Non-pigmented ciliary epithelial cell (primary cell): ENCODE measurements at places on chromosomes 7 and 10.
A peak's percentile ranks its signal among the peaks of the same experiment; 100 is the strongest.

DNA sequence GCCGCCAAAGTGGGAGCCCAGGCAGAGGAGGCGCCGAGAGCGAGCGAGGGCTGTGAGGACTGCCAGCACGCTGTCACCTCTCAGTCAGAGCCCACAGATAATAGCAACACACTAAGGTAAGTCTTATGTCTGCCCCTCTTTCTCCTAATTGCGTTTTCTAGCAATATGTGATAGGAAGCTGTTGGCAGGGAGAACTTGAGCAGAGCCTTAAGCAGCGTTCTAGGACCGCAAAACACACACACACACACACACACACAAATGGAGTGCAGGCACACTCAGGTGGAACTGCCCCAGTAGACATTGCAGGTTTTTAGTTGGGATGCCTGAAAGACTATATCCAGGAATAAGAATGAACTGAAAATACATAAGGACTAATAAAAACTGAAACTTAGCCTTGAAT lies 1188.5 kb downstream of the NXPH1 start:
- DNase-seq: no peak

GRCh38 chr10:27744802-27745731 lies 552 bp downstream of the MKX start:
- no peak for DNase-seq

DNA sequence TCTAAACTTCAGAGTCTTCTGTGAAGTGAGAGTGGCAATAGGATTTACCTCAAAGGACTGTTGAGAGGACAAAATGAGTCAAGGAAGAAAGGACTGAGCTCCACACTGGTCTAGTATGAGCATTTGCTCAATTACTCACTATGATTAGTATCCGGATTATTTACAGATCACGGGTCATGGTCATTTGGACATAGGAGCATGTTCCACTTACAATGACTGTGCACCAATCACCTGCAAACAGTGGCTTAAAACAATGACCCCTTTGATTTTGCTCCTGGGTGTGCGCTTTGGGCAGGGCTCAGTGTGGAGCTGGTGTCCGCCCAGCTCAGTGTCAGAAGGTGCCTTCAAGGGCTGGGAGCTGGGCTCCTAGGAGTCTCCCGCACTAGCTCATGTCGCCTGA lies 225.4 kb downstream of the TCERG1L start:
- DNase-seq: no peak

DNA sequence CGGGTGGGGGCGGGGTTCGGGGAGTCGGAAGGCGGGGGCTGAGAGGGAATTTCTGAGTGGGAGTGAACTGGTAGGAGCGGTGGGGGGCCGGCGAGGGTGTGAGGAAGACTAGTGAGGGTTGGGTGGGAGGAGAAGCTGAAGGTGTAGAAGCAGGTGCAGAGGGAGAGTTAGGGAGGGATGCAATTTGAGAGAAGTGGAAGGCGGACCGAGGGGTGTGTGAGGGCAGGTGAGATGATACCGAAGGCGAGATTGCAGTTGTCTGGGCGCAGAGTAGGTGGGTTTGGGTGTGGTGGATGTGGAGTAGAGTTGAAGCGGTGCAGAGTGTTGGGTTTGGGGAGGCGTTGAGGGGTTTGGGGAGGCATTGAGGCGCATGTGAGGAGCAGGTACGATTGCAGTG lies 643 bp downstream of the KAT6B start:
- DNase-seq: no peak

- DNase-seq: no peak
These were observed 47.2 kb downstream of the PAX2 start for GRCh38 chr10:100792574-100792973.

DNA sequence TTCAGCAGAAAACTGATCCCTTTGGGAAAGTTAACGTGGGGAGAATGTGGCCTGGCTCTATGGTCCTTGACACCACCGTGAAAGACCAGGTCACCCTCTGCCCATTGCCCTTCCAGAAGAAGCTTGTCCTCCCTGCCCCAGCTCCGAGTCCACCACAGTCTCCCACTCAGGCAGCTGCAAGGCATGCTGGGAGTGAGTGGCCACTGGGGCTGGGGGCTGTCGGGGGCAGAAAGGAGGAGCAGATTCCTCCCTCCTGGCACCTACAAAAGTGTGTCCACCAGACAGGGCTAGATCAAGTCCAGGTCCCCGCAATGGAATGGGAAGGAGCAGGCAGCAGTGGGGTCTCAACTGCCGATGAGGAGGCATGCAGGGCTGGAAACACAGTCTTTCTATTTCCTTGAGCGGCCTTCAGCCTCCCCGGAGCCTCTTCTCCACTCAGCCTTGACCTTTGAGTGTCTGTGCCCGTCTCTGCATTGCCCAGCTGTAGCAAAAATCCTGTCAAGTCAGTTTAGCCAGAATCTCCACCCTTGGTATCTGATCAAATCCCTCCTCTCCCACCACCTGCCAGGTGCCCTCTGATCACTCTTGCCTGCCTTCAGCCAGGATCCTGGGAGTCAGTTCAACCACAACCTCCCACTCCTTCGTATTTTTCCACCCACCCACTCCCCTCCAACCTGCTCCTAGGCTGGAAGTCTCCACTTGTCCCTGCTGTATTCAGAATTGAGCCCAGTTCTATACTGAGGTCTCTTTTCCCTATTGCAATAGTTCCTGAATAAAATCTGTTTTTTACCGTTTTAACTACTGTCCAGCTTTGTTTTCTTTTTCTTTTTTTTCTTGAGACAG lies 6.9 kb upstream of the ZNF316 start:
- no peak for DNase-seq

- no peak for DNase-seq
These were observed 121.9 kb downstream of the MAD1L1 start for GRCh38 chr7:2110610-2111396.

GRCh38 chr7:129990403-129991192 lies 37.8 kb upstream of the UBE2H start:
- no peak for DNase-seq

DNA sequence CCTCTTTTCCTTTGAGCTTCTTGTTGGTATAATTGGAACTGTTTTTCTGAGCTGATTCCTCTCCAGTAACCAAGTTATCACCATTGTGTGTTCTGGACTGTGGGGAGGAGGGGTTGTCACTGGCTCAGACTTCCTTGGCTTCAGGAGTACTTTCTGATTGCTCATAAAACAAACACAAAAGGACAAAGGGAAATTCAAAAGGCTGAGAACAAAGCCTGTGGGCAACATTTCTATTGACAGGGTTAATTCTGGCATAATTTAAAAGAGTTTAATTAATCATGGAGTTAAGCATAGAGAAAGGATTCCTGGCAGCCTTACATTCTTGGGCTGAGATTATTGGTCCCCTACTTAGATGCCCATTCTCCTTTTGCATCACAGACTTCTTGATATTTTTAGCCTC lies 222.9 kb upstream of the KMT2E start:
- DNase-seq: no peak

DNA sequence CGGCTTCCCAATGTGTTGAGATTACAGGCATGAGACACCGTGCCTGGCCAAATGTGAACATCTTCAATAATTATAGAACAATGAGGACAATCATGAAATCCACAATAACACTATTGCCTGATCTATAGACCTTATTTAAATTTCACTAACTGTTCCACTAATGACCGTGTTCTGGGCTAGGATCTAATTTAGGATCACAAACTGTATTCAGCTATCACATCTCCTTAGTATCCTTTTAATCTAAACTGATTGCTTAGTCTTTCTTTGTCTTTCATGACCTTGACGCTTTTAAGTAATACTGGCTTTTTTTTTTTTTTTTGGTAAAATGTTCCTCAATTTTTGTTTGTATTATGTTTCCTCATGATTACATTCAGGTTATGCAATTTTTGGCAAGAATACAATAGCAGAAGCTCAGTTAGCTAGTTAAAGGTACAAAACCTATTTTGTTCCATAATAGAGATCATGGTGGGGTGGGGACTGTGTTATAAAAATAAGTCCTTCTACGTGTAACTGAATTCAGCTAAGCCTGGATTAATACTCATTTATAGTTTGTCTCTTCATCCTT lies 158.4 kb downstream of the AOAH start:
- DNase-seq: no peak

DNA sequence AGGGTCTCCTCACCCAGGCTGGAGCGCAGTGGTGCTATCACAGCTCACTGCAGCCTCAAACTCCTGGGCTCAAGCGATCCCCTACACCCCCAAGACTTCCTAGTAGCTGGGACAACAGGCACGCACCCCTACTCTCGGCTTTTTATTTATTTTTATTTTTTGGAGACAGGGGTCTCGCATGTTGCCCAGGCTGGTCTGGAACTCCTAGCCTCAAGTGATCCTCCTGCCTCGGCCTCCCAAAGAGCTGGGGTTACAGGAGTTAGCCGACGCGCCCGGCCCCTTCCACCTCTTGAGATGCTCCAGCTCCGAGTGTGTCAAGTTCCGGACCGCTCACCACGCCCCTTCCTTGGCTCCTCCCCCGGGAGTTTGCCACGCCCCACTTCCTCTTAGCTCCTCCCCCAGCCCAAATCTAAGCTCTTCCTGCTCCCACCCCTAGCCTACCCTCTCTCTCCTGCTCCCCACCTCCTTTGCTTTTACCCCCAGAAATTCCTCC lies 6.3 kb downstream of the NAT16 start:
- no peak for DNase-seq

DNA sequence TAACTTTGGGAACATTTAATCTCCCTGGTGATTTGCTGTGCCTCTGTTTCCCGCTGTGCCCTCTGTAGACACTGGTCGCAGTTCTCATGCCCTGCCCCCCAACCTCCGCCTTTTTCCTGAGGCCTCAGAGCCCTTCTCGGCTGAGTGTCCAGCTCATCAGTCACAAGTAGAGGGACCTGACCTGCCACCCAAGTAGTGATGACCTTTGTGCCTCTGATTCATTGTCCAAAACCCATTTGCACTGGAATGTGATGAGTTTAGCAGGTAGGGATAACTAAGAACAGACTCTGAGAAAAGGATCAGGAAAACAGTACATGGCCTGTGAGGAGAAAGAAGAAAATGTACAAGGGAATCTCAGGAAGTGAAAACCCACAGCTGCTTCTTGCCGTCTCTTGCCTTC lies 58.8 kb downstream of the LANCL2 start:
- no peak for DNase-seq

GRCh38 chr10:17239345-17240085 lies 11.5 kb downstream of the VIM start:
- no peak for DNase-seq

DNA sequence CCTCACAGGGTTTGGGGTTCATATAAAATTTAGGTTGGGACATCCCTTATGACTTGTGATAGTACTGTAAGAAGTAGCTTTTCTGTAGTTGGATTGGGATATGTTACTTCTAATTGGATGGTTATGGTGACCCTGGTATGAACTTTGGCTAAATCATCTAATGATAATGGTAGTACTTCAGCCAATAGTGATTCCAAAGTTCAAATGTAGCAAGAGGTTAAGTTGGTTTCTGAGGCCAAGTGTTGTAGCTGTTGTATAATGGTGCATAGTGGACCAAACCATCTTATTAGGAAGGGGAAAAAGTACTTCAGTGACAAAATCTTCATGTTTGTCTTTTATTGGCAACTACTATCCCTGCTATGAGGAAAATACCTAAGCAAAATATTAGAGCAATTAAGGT lies 542.1 kb upstream of the IGFBP3 start:
- DNase-seq: no peak

GRCh38 chr7:116365797-116366196 lies 133.7 kb upstream of the CAV2 start:
- DNase-seq: no peak

DNA sequence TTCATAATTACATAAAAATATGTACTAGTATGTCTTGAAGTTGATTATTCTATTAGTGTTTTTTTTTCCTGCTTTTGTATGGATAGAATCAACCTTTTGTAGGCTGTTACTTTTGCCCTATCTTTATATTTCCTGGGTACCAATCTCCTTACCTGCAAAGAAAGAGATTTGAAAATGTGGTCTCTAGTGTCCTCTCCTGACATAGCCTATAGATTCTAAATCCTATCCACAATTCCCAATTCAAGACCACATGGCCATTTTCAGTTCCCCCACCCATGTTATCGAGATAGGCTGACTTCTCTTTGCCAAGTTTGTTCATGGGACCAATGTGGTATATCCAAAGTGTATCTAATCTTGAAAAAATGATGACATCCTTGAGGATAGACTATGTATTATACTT lies 269.4 kb upstream of the SEMA3D start:
- DNase-seq: no peak

DNA sequence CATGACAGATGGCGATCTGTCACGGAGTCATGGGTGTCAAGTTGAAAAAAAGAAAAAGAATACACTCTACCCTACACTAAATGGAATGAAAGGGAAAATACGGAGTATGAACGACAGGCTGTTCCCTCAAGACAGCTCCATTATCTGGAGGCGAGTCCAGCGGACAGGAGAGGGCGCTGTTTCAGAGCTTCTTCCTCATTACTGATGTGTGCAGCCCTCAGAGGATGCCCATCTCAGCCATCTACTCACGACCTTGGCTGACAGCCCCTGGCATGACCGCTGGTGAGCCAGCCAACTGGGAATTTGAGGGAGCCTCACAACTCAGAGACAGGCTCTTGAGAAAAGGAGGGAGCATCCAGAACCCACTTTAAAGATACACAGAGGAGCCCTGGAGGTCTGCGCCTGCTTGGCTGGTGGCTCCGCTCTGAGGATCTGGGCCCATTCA lies 49.6 kb upstream of the SMNDC1 start:
- peak; percentile 63 for DNase-seq

GRCh38 chr10:125257521-125258108 lies 97.3 kb upstream of the CTBP2 start:
- no peak for DNase-seq

- DNase-seq: no peak
These were observed 81.9 kb downstream of the DNMBP start for GRCh38 chr10:99927721-99928280.

- no peak for DNase-seq
These were observed 14.9 kb upstream of the PLEKHS1 start for GRCh38 chr10:113736576-113736975.

- DNase-seq: peak; percentile 43
These were observed 238.9 kb downstream of the IPMK start for GRCh38 chr10:58028597-58029366.

- DNase-seq: peak; percentile 70
These were observed 180.3 kb upstream of the MYO3A start for GRCh38 chr10:25753776-25754175.

DNA sequence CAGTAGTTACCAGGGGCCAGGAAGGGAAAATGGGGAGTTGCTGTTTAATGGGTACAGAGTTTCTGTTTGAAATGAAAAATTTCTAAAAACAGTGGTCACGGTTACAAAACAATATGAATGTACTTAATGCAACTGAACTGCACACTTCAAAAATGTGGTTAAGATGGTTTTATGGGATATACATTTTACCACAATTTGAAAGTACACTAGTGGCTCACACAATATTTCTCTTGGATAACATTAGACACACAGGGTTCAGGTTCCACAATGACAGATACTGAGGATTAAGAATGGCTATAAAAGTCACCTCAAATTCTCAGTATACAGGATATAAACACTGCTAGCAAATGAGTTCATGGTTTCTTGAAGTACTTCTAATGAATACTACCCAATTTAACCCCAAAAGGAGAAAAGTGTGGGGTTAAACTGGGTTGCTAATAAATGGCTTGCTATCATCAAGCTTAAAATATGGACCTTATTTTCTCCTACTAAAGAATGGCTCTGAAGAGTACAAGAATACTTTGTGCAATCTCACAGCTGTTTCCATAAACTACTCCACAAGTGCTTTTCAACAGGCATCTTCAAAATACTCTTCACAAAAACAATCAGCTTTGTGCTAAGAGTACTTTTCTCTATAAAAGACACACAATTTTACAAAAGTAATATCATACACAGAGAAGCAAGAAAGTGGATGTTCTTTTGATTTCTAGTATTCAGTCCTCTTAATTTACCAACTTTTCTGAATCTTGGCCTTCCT lies 92.9 kb downstream of the SRPK2 start:
- DNase-seq: no peak
